ENCODE measurements at places on chromosomes 4 and X.

DNA sequence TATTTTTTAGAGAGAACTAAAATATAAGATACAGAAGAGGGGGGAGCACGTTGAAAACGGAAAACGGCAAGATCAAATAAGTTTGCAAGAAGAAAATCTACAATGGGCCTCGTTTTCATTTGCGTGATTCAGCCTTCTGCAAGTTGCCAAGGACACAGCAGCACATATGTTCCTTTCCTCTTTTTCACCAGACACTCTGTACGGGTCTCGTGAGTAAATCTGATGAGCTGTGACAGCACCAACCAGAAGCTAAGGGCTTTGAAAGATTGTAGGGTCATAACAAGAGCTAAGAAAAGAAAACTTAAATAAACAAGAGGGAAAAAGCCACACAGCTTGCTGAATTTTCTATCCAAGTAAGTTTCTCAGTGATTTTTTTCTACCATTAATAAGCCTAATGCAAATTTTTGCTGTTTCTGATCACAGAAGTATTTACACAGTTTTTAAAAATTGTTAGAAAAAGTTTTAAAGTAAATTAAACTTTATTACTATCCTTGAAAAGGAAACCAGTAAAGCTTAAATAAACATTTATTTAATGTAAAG lies 63.4 kb downstream of the SCML2 start:
- DNase-seq, result no peak

DNA sequence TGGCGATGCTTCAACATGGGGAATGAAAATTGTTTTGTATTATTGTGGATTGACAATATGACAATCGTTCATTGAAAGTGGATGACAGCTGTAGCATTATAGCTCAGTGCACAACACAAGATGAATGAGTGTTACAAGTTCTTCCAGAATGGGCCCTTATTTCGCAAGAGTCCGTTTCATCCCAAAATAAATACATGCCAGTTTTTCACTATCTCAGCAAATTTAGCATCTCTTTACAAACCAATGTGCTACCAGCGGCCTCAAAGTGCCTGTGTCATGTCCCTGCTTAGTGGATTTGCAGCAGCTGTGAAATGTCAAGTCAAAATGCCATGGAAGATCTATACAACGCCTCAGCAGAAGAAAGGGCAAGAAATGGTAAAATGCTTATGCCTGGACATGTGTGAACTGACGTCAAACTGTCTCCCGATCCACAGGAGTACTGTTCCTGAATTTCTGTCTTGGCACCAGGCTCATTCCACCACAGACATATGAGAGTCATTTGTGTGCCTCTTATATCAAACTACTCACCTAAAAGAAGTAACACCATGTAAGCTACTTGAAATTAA lies 109.6 kb downstream of the MAML3 start:
- no peak for DNase-seq

DNA sequence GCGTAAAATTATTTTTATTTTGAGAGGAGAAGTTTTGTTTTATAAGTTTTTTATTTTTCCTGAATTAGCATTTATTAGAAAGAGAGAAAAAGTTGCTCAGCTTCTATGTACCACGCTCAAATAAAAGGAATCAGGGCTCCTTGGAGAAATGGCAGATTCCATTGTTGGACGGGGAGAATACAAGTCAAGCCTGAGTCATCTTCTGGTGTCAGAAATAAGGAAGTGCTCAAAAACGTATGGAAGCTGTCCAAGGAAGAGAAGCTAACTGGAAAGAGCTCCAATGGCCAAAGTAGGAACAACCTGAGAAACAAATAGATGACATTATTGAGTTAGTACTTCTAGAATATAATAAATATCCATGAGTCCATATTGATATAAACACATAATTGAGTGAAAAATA lies 89.3 kb upstream of the NEIL3 start:
- no peak for DNase-seq

GRCh38 chr4:149841686-149842085 lies 26.0 kb upstream of the IQCM start:
- no peak for DNase-seq

GRCh38 chrX:20507901-20508620 lies 241.4 kb upstream of the RPS6KA3 start:
- DNase-seq, result no peak
